ENCODE measurements at places on chromosomes 16 and 17.

DNA sequence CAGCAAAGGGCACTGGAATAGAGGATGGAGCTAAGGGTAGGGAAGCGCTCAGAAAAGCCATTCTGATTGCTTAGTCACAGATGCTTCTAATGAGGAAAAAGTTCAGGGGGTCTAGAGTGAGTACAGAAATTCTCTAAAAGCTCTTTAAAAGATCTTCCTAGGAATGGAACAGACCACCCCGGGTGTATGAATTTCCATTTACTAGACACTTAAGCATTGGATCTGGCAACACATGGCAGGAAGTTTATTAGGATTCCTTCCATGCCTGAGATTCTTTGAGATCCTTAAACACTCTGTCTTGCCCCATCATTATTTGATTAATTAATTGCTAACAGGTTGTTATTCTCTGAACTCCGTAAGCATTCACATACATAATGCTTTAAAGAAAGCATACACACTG lies 8.5 kb downstream of the KRTAP9-7 start:
- DNase-seq: no peak

DNA sequence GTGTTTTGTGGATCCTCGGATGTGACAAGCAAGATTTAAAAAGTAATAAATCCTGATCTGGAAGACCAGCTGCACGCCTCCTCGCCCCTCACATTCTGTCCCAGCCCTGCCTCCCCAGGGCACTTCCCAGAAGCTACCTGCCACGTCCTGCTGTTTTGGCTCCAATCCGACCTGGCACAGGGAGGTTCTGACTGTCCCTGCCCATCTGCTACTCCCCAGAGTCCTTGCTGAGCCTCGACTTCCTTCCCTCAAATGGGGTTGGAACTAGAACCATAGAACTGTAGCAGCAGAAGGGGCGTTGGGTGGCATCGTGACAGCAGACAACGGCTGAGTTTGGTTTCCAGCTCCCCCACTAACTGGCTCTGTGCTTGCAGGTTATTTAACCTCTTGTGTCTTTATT lies 71.7 kb downstream of the RPH3AL start:
- no peak for DNase-seq

DNA sequence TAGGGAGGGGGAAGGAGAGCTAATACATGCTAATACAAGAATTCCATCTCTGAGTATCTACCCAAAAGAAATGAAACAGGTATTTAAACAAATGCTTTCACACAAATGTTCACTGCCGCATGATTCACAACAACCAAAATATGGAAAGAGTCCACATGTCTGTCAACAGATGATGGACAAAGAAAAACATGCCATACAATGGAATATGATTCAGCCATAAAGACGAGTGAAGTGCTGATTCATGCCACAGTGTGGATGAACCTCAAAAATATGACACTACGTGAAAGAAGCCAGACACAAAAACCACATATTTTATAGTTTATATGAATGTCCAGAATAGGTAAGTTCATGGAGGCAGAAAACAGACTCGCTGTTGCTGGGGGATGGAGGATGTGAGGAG lies 321.4 kb downstream of the FOXL1 start:
- DNase-seq: no peak

DNA sequence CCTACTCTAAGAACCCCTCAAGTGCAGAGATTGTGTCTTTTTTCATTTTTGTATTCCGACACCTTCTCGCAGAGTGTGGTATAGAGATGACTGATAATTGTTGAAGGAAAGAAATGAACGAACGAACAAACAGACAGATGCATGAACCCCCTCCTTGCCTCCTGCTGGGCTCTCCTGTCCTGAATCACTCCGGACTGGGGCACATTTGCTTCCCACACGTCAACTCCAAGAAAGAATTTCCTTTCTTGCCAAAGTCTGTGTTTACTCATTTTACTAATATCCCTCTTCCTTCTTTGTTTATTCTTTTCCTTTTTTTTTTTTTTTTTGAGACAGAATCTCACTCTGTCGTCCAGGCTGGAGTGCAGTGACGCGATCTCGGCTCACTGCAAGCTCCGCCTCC lies 37.5 kb upstream of the BHLHA9 start:
- DNase-seq: no peak

DNA sequence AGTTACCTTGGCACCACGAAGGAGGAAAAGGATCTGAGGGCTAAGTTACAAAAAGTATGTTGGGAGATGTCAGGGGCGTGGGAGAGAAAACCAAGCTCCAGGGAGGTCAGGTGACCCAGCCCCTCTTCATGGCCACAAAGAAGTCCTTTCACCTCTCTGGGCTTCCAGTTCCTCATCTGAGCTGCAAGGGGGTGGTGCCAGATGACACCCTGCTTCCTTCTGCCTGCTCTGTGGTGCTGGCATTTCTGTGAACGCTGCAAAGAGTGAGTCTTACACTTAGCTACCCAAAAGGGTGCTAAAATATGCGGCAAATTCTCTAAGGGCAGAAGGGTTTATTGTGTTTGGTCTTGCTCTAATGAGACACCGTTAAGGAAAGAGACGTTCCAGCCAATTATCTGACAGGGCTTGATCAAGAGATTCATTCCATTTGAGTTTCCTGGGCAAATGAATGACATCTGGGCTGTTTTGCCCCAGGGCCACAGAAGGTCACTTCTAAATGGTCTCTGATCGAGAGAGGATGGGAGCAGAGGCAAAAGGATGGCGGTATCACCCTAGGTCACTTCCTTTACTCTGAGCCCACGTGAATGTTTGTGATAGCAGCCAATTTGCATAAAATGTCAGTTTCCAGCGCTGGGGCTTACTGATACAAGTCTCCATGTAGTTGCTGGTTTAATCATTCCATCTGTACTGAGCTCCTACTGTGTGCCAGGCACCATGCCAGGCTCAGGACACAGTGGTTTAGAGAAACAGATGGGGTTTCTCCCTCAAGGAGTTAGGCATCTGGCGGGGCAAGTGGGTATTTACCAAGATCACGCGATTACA lies 210.2 kb downstream of the KATNIP start:
- no peak for DNase-seq

- DNase-seq: no peak
Measured at GRCh38 chr17:72421128-72422092, 300.6 kb downstream of the SOX9 start.

DNA sequence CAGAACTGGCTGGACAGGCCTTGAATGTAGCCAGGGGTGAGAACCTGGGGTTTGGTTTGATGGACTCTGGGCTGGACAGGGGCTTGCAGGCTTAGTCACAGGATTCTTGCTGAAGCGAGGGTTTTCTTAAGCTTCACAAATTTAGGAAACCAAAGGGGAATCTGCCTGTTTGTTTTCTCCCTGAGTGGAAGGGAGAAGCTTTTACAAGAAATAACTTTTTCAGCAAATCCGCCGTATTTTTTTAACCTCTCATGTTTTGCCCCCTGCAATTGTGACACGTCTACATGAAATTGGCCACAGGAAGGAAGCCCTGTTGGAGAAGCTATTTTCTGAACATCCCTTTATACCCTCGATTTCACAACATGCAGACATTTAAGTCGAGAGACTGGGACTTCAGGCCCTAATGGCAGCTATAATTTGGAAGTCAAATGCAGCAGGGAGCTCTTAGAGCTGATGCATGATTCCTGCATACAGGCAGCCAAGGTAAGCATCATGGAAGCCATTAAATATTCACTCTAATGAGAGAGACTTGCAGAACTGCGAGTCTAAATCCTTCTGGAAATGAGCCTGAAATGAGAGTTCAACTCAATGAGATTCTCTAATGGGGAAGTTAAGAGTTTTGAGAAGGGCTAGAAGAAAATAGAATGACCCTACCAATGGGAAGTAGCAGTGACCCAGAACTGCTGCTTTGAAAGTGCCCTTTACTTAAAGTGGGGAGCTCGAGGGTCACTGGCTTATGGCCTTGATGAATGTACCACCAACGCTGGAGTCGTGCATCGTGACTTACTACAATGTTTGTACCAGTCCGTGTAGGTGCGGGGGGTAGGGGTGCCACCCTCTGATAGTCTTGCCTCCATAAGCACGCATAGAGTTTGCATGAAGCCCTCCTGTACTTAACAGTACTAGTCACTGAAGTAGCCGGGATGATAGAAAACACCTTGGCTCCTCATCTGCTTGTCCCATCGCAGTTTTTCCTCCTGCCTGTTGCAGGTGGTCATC lies 45.1 kb upstream of the IRF8 start:
- no peak for DNase-seq

DNA sequence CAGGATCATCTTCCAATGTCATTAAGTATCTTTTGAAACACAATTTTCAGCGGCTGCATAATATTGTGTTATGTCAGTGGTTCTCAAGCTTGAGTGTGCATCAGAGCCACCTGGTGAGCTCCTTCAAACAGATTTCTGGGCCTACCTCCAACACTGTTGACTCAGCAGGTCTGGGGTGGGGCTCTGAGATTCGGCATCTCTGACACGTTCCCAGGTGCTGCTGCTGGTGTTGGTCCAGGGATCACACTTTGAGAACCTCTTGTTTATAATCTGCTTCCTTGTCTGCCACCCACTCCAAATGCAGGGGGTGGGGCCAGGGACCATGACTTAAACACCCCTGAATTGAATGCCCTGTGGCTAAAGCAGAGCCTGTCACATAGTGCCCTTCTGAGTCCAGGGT lies 73.8 kb upstream of the HNF1B start:
- DNase-seq: no peak

DNA sequence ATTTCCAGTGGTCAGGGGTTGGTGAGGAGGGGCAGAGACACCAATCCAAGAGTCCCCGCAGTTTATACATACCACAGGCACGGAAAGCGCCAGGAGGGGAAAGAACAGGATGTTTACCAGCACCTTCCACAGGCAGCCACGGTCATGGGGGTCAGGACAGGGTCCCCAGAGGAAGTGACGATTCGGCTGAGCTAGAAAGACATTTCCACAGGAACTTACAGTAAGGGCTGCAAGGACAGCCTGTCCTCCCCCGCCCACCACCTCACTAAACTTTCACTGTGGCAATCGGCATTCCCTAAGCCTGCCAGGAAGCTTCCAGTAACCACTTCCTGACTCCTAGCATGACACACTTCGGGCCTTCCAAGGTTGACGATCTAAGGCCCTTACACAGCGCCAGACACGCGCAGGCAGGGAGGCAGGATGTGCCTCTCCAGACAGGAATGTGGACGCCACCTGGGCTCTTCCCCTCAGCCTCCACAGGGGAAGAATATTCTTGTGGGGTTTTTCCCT lies 1.2 kb upstream of the MT2A start:
- DNase-seq: no peak

GRCh38 chr16:72946474-72947194 lies 101.3 kb downstream of the ZFHX3 start:
- no peak for DNase-seq

DNA sequence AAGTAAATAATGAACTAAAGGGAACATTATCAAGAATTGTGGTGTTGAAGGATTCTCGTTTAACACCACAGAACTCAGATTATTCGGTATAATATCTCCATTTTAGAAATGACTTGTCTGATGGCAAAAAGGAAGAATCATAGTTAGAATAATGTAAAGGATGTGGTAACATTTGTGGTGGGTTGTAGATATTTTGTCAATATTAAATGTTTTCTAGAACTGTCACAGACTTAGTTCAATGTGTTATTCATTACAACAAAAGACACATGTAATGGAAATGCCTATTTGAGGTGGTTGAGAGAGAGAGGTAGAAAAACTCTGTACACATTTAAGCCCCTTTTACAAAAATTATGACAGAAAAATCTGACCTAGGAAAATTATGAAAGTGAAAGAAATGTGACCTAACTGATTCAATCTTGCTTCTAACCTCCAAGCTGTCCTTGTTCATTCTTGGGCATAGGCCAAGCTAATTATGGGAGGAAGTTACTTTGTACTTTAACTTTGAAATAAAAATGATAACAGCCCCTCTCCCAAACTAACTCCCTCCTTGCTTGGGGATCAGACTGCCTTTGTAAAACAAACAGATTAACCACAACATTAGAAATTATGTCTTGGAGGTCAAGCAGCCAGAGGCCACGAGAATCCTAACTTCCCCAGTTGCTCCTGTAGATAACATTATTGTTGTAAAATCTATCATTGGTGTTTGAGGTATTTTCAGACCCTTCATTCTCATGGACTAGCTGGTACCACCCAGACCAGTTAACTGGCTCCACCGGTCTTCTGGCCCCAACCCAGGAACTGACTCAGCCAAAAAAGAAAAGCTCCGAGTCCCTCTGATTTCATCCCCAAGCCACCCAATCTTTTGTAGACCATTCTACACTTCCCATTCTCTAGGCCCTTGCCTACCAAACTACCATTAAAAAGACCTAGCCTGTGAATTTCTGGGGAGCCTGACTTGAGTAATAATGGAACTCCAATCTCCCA lies 1287.8 kb upstream of the CDH8 start:
- DNase-seq: no peak

DNA sequence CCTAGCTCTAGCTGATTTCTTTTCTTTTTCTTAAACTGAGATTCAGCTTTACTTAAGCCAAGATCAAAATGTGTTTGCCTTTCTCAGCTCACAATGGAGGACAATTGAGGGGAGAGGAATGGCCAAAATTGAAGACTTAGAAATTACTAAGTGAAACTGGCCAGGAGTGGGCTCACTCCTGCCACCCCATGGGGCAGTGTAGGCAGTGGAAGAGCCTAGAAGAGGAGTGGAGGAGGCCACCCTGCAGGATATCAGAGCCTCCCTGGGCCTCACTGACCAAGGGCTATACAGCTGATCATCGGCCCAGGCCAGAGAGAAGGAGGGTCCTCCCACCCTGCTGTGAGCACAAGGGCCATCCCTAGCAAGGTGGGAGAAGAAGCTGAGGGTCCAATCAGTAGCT lies 119.8 kb downstream of the CCT6B start:
- DNase-seq: no peak

- DNase-seq: no peak
Measured at GRCh38 chr17:12388226-12388625, 277.5 kb upstream of the MYOCD start.

DNA sequence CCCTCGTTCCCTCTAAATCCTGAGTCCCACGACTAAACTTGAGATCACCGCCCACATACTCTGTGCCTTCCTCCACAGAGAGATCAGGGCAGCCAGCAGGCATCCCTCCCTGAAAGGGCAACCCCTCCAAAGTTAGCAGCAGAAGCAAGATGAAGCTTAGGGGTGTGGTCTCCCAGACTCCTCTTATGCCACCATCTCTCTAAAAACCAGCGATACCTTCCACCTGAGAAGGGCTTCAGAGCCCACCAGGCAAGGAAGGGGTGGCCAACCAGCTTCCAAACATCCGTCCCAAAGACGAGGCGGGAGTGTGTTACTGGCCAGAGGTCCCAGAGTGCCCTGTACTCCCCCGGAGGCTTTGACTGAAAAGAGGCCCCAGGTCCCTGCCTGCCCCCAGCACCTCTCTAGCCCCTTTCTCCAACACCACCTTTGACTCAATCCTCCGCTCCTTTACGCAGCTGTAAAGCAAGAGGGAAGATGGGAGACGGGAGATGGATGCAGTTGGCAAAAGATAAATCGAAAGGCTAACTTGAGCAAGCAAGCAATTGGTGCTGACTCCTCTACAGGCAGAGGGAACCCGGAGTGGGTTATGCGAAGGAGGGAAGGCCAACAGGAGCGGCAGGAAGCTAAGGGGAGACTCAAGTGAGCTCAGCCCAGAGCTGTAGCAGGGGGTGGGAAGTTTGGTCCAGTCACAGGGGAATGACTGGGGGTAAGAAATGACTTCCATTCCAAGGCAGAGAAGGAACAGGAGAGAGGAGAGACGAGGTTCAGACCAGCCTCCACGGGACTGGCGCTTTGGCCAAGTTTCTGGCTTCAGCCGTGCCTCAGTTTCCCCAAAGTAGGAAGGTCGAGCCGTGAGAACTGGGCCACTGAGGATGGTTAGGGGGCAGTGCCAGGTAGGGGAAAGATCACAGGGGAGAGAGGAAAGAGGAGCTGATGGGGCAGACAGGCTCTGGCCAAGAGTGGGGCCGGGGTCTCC lies 1.0 kb downstream of the ST3GAL2 start:
- DNase-seq: no peak
